ENCODE measurements at places on chromosomes 7 and 10.

DNA sequence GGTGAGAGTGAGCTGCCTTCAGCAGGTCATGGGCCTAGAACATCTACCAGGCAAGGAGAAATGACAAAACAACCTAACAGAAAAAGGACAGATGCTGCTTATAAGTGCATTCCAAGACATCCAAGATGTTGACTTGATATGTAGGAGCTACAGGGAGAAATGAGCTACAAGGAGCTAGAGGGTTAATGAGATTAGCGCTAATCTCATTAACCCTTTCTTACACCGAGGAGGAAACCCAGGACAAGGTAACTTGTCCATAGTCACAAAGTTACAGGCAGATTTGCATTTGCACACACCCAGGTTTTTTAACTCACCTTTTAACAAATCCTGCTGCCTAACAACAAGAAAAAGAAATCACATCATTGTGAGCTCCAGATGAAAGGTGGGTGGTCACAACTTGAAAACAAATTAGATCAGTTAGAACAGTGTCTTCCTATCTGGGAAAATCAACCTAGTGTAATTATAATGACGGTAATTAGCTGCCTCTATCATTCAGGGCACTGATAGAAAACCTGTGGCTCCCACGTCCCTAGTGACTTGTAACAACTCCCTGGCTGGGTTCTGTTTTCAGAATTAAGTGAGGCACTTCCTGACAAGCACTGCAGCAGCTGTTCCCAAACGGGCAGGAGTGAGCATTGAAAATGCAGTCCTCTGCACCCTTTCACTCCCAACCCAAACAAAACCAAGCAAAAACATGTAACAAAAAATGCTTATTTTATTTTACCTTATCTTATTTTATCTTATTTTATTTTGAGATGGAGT lies 5.7 kb downstream of the KIAA1549 start:
- DNase-seq = no peak

DNA sequence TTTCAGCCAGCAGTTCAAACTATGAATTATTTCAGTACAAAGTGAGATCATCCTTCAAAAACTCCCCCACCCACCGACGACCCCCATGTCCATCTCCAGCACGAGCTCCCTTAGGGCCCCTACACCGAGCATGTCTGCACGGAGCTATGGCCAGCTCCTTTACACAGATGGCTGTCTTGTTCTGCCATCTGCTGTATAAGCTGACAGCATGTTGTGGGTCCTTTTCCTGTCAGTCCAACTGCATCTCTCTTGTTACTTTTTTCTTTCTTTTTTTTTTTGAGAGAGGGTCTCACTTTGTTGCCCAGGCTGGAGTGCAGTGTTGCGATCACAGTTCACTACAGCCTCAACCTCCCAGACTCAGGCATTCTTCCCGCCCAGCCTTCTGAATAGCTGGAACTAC lies 21.6 kb downstream of the NPC1L1 start:
- DNase-seq = no peak

- DNase-seq = no peak
Measured at GRCh38 chr7:154720016-154720415, 282.9 kb downstream of the PAXIP1 start.

DNA sequence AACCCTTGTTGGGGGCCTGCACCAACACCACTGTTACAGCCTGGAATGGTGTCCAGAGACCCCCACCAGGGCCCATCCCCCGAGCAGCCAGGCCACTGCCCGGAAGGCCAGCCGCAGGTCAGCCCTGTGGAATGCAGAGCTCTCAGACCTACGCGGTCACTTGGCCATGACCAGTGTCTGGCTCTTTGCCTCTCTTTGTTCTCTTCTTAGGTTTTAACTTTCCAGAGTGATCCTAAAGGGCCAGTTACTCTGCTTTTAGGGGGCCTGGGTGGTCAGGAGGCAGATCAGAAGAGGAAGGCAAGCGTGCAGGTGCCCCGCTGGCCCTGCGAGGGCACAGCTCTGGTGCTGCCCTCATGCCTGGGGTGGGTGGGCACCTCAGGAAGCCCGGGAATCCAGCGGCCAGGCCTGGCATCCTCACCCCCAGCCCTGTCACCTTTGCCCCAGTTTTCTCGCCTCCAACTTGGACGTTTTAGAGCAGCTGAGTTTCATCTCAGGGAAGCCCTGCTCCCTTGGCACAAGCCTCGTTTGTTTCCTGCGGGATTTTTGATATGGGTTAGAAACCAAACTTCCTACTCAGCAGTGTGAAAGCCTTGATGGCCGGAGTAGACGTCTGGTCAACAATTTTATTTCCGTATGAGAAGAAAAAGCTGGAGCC lies 62.5 kb upstream of the CHST15 start:
- no peak for DNase-seq

GRCh38 chr10:116952729-116953128 lies 52.3 kb downstream of the SHTN1 start:
- DNase-seq = no peak

DNA sequence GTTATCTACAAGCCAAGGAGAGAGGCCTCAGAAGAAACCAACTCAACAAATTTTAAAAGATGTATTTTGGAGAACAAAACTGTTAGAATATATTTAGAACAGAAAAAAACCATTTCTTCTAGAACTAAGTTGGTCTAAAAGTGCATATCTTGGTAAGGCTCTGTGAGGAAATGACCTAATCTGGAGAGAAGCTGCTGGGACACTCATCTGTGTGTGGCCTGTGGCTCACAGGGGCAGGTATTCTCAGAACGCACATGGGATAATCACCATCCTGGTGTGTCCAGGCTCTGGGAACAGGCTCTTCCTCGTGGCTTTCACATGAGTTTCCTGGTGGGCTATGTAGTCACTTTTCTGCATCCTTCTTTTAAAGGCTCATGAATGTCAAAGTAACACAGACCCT lies 38.1 kb upstream of the PRSS1 start:
- DNase-seq = no peak

DNA sequence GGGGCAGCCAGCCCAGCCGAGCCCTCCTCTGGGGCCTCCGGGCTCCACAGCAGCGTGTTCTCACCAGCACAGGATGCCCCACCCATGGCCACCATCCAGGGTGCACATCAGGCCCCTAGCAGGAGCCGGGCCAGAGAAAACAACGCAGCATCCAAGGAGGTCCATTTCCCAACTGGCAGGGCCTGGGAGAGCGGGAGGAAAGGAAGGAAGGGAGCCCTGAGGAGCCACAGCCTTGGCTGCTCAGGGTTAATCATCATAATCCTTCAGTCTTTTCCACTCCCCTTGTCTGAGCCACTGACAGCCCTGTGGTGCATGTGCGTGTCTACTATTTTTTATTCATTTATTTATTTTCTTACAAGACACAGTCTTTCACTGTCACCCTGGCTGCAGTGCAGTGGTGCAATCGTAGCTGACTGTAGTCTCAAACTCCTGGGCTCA lies 3.6 kb downstream of the PLAC9 start:
- DNase-seq = peak; percentile 85

DNA sequence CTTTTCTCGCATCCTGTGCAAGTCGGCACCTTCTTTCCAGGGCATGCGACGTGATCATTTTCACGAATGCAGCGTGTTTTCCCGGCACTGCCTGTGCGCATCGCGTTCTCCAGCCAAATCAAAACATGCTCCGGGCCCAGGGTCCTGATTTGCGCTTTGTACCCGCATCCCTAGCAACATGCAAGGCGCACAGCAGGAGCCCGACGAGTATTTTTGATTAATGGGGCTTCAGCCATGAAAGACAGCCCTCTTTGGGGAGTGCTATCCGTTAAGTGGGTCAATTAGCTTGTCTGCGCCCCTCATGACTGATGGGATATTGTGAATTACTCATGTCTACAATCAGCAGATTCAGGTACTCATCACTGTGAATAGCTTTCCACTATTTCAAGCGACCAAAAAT lies 243.3 kb upstream of the RNF32 start:
- no peak for DNase-seq

- peak; percentile 3 for DNase-seq
Measured at GRCh38 chr10:71316786-71317160, 2.3 kb upstream of the SLC29A3 start.

GRCh38 chr7:102943423-102944169 lies 30.8 kb downstream of the LRRC17 start:
- no peak for DNase-seq

DNA sequence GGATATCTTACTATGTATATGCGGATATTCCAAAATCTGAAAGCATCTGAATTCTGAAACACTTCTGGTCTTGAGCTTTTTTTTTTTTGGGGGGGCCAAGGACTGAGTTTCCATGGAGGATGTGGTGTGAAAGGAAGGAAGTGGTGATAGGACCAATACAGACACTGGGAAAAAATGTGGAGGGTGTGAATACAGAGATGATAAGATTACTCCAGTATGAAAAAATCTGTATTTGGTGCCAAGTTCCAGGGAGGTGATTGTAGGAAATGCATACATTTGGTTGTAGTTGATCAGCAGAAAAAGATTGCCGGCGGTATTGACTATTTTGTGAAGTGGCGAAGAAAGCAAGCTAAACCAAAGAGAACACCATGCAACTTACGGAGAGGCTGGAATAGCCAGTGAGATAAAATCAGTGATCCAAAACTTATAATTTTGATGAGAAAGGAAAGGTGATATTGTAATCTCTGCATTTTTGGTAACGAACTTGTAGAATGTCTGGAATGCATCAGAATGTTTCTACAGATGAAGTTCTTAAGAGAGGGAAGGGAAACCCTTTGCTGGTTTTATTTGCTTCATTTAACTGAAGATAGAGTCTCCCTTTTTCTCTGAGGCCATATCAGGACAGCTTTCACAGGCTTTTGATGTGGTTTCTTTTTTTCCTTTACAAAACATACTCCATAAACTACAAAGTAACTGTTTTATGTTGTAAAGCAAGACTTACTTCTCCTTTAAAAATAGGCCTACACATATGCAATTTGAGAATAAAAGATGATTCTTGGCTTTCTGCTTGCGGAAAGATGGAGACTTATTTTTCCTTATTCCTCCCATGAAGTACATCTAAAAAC lies 6.0 kb downstream of the WDR37 start:
- DNase-seq = no peak

GRCh38 chr7:43750016-43750887 lies 8.2 kb upstream of the BLVRA start:
- DNase-seq = peak; percentile 23

DNA sequence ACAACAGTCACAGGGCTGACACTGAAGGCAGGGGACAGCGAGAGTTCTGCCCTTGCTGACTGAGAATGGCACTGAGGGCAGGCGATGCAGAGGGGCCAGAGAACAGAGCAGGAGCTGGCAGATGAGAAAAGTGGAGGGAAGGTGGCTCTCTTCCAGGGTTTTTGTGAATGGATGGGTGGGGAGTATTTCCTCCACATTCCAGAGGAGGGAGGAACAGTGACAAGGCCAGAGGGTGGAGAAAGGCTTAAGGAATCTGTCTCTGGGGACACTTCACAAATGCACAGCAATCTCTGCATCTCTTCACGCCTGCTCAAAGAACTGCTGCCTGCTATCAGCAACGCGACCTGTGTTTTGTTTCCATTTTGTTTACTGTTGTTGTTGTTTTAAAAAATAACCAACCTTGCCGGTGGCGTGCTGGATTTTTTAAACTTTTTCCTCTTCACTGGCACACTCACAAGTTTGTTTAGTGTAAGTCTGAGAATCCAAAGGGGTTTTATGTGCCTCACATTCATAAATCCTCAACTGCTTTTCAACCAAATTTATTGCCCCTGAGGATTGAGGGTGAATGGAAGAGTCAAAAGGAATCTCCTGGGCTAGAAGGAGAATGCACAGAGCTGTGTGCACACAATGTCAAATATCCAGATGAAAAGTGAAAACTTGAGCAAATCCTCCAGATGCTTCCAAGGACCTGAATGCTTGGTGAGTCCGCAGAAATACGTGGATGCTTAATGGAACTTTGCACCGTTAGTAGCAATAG lies 129.3 kb downstream of the GLI3 start:
- peak; percentile 38 for DNase-seq

DNA sequence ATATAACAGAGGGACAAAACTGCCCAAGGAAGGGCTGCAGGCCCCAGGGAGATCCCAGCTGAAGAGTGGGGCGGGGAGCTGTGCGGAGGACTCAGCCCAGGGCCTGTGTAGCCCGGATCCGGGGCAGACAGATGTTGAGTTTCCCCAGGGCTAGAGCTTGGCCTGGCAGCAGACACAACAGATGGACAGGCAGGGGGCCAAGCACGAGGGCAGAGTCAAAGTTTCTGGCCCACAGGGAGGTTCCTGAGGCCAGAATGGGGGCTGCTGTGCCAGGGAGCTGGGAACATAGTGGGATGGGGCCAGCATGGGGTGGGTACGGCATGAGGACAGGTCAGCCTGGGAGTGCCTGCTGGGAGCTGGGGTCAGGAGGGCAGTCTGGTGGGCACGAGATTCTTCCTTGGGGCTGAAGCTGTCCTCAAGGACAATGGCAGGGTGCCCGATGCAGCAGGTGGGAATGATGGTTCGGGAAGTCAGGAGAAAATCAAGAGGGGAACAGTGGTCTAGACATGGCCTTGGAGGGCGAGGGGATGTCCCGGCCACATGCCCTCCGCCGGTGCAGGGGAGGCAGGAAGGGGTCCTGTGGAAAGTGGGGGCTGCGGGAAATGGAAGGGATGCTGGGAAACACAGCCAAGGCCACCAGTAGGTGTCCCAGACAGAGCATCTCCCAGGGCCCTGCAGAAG lies 519.1 kb upstream of the FOXK1 start:
- no peak for DNase-seq

GRCh38 chr10:62306663-62307062 lies 38.0 kb upstream of the RTKN2 start:
- no peak for DNase-seq

- no peak for DNase-seq
Measured at GRCh38 chr10:129648856-129649255, 181.8 kb downstream of the MGMT start.

- DNase-seq = no peak
Measured at GRCh38 chr10:132616996-132617736, 79.6 kb downstream of the INPP5A start.

GRCh38 chr10:129962872-129963640 lies 1.0 kb downstream of the EBF3 start:
- DNase-seq = no peak

- no peak for DNase-seq
Measured at GRCh38 chr10:16116404-16117304, 256.3 kb upstream of the MINDY3 start.

DNA sequence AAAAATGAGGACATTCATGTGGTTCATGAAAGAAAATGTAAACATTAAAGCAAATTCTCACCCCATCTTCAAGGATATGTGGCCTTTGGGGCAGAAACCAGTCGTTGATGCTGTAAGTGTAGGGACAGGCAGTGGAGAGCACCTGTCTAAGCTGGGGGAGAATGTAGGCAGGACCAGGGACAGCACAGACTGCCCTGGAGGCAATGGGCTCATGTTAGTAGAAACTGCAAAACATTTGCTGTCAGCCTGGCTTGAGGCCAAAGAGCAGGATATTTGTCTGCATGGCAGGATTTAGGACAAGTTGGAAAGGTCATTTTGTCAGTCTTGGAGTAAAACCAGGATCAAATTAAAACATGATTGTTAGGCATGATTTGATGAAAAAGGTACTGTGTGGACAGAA lies 211.6 kb upstream of the AGK start:
- no peak for DNase-seq

GRCh38 chr7:69968969-69969556 lies 370.8 kb downstream of the AUTS2 start:
- DNase-seq = no peak

GRCh38 chr7:136677471-136678365 lies 190.7 kb upstream of the CHRM2 start:
- DNase-seq = peak; percentile 61

GRCh38 chr7:46486256-46487206 lies 565.5 kb upstream of the IGFBP3 start:
- peak; percentile 93 for DNase-seq

- DNase-seq = peak; percentile 33
Measured at GRCh38 chr7:108093341-108093740, 36.8 kb downstream of the LAMB4 start.

Measured in HCEC 1CT (cell line).